ENCODE measurements at places on chromosomes 6 and 20.

GRCh38 chr20:13420625-13421024, 199.6 kb downstream of the ISM1 start:
- no peak for DNase-seq

DNA sequence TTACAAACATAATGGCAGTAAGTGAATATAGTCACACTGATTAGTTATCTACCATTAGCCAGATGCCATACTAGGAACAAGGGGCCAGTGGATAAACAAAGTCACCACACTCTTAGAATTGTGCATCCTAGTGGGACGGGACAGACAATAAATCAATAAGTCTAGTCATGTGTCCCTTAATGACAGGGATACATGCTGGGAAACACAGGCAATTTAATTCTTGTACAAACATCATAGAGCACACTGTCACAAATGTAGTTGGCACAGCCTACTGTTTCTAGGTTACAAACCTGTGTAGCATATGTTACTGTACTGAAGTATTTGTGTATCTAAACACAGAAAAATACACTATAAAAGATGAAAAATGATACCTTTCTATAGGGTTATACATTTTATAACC, 123.0 kb upstream of the FAM184A start:
- DNase-seq: no peak

- no peak for DNase-seq
Measured at GRCh38 chr6:143501851-143502250, 9.7 kb downstream of the FUCA2 start.

- no peak for DNase-seq
Measured at GRCh38 chr6:20286968-20287565, 74.8 kb upstream of the MBOAT1 start.

- DNase-seq: no peak
Measured at GRCh38 chr20:14729390-14729789, 392.0 kb upstream of the FLRT3 start.

DNA sequence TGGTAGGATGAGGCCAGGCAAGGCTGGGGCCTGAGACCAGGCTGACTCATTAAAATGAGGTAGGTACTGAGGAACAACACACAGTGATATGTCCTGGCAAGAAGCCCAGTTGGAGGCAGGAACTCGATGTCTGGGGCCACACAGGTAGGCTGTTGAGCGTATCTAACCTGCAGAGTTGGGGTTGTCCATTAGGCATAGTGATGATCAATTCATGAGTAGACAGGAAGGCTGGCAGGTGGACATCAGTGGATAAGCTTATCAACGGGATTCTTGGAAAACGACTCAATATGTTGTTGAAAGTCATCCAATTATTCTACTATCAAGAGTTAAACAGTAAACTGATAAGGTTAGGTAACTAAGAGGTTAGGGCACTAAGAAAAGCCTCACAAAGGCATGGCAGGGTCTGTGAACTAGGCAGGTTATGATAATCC, 193.2 kb upstream of the COL21A1 start:
- DNase-seq: no peak

DNA sequence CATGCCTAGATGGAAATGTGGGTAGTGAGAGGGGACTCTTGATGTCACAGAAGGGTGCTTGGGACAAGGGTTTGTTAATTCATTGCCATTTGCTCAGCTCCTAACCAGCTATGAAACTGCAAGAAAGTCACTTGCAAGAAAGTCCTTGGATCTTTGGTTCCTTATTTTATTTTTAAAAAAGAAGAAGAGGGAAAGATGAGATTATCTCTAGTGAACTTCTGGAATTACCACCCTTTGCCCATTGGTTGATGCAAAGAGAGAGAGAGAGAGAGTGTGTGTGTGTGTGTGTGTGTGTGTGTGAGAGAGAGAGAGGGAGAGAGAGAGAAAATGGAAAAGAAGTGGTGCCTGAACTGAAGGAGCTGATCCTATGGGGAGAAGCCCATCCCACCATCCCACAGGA, 4.6 kb upstream of the SFT2D1 start:
- no peak for DNase-seq

DNA sequence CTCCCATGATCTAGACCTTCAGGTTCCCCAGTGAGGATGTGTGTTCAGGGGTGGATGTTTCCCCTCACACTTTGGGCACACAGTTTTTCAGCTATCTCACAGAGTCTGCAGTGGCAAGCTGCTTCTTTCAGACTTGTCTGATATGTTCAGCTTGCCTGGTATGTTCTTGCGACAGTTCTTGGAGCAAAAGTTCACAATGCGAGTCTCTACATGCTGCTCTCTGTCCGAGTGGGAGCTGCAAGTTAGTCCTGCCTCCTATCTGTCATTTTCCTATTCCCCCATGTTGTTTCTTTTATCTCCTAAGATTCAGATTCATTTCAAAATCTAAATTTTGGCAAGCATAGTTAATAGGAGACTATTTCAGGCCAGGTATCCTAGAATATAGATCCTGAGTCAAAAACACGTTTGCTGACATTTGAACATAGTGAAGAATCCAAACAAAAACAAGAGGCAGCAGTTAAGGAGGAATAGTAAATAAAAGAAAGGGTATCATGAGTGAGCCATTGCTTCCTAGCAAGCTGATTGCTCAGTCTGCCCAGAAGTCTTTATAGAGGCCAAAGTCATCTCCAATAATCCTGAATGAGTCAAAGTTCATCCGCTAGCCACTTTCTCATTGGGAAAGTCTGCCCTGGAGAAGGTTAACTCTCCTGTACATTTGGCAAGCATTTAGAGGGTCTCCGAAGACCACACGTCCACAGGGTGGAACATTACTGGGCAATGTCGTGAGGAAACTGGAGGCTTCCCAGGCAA, 140.2 kb upstream of the MOCS1 start:
- DNase-seq: no peak

GRCh38 chr20:57122536-57123489, 143.6 kb downstream of the BMP7 start:
- DNase-seq: no peak

- no peak for DNase-seq
Measured at GRCh38 chr20:45470937-45471336, 1.4 kb downstream of the WFDC2 start.

DNA sequence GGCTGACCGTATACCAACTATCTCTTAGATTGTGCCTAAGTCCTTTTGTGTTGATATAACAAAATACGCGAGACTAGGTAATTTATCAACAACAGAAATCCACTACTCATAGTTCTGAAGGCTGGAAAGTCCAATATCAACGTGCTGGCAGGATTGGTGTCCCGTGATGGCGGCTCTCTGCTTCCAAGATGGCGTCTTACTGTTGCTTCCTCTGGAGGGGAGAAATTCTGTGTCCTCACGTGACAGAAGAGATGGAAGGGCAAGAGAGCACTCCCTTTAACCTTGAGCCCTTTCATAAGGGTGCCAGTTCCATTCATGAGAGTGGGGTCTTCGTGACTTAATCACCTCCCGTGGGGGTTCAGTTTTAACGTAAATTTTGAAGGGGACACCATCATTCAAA, 28.1 kb downstream of the RNF144B start:
- DNase-seq: no peak

- DNase-seq: no peak
Measured at GRCh38 chr20:52682237-52682636, 289.9 kb upstream of the TSHZ2 start.

DNA sequence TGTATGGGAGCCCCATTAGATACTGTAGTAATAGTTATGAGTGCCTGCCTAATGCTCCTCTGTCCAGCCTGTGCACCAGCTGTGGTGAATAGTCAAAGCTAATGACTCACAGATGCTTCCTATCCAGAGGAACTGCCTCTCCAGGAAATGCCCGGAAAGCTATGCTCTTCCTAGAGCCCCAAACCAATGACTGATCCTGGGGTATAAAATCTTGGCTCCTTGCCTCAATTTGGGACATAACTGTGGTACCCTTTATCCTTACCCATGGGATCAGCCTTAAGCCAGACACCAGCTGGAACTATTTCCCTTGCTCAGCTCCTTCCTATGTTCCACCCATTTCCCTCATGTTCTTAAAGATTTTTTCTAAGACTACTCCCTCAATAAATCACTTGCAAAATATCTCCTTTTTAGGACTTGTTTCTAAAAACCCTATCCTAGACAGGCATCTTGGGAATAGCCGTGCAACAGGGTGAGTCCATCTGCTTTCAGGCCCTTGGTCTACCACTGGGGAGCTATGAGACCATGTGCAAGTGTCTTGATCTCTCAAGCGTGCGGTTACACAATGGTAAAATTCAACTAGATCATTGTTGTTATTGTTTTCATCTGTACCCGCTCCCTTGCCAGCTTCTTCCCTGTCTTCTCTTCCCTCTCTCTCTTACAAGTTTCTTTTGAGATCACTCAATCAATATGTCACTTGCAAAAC, 283.7 kb downstream of the BTBD3 start:
- no peak for DNase-seq

- DNase-seq: no peak
Measured at GRCh38 chr6:25939593-25939992, 9.1 kb upstream of the SLC17A2 start.

DNA sequence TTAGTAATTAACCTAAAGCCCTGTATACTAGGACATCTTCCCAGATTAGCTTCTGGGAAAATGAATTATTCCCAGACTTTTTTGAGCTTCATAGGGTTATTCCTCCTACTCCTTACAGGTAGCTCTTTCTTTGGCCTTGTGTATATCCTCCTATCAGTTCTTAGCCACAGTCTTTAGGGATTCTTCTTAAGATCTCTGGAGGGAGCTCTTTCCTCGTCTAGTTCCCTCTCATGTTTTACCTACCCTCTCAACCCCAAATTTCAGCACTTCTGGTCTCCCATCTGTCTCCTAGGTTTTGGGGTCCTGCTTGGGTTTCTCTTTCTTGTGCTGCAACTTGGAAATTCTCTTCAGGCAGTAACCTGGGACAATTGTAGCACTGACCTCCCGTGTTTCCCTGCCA, 46.4 kb upstream of the SLC35B3 start:
- no peak for DNase-seq

- DNase-seq: peak; percentile 28
Measured at GRCh38 chr20:10427060-10427692, 6.8 kb downstream of the MKKS start.

GRCh38 chr20:54146672-54147071, 27.1 kb downstream of the CYP24A1 start:
- no peak for DNase-seq

DNA sequence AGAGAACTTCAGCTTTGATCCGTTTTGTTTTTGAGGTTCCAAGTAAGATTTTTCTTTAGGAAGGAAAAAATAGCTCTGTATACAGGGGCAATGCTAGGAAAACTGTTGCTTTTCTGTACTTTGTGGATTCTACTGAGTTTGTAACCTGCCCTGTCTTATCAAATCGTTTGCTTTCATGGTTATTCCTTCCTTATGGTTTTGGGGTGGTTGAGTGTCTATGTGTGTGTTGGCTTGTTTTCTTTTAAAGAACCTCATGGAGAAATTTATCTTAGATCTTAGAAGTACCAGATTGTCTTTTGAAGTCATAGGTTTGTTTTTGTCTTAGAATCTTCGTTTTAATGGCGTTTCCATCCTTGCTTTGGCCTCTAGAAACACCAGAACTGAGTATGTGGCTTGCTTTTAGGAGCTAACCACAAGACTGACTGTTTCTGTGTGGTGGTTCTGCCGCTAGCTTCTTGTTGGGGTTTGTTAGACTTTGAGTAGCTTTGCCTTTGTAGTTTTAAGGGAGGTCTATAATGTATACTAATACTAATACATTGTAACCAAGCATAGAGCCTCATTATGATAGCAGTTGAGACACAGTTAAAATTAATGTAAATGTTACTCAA, 86.8 kb downstream of the RPP40 start:
- no peak for DNase-seq

DNA sequence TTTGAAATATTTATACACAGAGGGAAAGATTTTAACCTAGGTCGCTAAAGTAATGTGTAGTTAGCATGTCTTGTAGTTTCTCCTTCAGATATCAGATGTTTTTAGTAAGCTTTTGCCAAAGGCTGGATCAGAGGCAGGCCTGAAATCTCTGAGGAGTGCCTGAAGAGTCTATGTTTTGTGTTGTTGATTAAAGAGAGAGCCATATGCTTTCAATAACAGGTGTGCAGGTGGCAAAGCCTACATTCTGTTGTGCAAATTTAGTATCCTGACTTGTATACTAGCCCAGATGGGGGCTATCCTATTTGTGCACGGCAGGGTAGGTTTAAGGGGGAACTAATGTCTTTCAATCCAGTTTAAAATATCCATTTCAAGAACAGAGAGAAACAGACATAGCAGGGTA, 167.1 kb upstream of the ATXN1 start:
- DNase-seq: no peak

DNA sequence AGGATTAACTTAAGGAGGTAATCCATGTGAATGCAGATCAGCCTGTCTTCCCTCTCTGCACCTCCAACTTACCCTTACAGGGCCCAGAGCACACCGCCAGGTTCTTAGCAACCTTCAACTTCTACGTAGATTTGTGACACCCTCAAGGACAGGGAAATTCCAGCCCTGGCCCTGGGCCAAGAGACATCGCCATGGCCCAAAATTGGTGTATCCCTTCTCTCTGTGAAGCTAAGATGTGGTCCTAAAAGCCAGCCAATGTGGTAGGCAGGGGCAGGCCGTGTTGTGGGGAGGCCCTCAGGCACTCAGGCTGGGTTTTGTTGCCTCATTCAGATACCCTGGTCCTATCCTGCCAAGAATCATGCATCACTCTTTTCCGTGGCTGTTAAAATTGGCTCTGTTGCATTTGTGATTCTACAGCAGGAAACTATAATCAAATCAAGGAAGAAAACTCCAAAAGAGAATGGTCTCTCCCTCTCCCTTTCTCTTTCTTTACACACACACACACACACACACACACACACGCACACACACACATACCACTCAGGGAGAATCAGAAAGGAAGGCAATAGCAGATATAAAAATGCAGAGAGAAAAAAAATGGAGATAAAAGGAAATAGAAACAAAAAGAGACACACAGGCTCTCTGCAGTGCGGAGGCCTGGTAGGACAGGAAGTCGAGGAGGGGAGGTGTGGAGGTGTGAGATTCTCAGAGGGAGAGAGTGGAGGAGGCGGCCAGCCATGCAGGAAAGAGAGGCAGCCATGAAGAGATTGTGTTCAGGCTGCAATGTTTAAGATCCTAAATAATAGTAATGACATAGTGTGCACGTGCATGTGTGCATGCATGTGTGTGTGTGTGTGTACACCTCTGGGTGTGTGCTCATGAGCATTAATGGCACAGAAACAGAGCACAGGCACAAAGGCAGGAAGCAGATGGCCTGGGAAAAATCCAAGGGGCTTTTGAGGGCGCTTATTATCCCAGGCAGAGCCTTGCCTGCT, 201.8 kb upstream of the LRFN2 start:
- no peak for DNase-seq

GRCh38 chr6:167031082-167031709, 32.0 kb downstream of the CEP43 start:
- no peak for DNase-seq

- no peak for DNase-seq
Measured at GRCh38 chr6:122068291-122068769, 331.1 kb upstream of the HSF2 start.

DNA sequence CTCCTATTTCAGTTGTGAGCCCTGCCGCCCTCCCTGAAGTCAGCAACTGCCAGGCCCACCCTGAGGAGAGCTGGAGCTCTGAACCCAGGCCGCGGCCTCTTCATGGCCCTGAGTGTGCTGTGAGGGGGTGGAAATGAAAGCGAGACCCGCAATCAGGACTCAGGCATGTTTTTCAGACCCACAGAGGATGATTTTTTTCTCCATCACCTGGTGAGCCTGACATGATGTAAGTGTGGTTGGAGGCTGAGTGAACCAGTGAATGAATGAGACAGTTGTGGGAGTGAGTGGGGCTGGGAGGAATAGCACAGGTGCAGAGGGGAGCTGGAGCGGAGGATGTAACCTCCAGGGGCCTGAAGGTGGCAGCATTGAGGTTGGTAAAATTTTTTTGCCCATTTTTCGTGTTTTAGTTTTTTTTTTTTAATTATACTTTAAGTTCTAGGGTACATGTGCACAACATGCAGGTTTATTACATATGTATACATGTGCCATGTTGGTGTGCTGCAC, 18.3 kb downstream of the RAET1L start:
- DNase-seq: peak; percentile 52

All from thymus (tissue), 14 donors.